ENCODE measurements at places on chromosomes 4 and X.

- DNase-seq: no peak
Observed at GRCh38 chr4:124938836-124939235, 226.3 kb upstream of the ANKRD50 start.

GRCh38 chr4:32506067-32506466 lies 1785.9 kb downstream of the PCDH7 start:
- DNase-seq: no peak

GRCh38 chrX:23699636-23700194 lies 32.4 kb downstream of the PRDX4 start:
- no peak for DNase-seq

- DNase-seq: peak; percentile 88
Observed at GRCh38 chr4:2794486-2795299, 1.8 kb downstream of the SH3BP2 start.

DNA sequence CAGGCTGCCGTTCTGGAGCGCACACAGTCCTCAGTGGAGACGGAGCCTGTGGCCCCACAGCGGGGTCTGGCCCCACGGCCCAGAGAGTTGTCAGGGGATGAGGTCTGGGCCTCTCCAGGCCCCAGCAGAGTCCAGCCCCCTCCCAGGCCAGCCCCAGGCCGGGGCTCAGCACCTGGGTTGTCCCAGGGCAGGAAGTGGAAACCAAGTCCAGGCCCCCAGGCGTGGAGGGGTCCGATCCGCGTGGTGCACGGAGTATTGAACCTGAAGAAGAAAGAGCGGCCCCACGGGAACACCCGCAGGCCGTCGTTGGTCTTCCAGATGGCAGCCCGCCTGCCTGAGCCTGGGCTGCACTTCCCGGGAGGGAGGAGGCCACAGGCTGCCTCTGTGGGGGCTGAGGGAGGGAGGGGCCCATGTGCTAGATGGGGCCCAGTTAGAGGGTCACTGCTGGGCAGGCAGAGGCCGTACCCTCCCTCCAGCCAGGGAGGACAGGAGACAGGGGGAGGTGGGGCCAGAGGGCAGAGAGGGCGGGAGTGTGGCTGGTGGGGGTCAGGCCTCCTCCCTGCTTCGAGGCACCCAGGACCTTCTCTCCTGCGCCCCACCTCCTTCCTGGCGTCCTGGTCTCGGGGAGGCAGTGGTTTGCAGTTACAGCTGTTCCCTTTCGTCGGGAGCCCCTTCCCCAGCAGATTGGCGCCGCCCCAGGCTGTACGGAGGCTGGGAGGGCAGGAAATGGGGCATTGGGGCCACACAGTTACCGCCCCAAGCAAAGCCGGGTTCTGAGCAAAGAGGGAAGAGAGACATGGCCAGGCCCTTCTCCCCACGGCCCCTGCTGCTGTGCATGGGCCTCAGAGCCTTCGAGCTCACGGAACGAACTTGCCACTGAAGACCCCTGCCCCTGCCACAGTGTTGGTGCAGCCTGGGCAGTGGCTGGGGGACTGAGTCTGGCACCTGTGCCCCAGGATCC lies 8.1 kb downstream of the HGFAC start:
- DNase-seq: no peak

GRCh38 chr4:41257257-41257901 lies 651 bp downstream of the UCHL1 start:
- DNase-seq: peak; percentile 46

DNA sequence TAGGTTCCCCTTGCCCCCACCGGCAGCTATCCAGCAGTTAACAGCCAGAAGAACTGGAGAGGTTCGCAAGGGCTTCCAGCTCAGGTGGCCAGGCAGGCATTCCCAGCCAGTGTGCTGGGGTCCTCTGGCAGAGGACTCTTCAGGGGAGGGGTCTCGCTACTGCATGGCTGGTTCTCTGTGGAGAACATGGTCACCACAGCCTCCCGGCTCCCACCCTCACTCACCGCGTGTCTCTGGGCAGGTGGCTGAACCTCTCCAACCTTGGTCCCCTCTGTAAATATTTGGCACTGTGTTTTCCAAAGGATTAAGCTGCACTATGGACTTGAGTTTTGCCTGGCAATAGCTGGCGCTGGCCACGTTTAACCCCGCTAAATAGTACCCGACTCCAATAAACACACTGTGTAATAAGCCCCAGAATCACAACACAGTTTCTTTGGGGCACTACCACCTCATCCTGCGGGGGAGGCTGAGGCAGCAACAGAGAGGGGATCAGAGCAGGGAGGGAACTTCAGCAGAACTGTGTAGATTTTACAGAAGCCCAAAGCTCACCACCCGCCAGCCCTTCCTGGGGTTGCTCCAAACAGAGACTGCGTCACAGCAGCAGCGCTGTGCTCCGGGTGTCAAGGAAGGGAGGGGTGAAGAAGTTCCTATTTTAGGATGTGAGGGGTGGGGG lies 15.2 kb downstream of the BCOR start:
- no peak for DNase-seq

DNA sequence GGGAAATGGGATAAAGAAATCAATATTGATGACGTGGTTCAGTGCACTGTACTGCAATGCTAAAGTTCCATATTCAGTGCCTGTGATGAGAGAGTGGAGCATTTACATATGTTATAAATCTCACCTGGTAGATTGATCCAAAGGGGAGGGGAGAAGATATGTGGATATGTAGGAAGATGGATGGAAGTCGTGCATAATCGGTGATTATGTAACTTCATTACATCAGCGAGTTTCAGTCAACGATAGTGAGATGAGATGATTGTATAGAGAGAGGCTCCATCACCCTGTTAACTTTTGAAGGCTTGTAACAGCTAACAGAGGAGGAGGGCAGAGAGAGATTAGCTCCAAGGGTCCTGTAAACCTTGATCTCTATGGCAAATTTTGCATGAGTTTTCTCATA lies 1.8 kb downstream of the IL1RAPL1 start:
- no peak for DNase-seq

DNA sequence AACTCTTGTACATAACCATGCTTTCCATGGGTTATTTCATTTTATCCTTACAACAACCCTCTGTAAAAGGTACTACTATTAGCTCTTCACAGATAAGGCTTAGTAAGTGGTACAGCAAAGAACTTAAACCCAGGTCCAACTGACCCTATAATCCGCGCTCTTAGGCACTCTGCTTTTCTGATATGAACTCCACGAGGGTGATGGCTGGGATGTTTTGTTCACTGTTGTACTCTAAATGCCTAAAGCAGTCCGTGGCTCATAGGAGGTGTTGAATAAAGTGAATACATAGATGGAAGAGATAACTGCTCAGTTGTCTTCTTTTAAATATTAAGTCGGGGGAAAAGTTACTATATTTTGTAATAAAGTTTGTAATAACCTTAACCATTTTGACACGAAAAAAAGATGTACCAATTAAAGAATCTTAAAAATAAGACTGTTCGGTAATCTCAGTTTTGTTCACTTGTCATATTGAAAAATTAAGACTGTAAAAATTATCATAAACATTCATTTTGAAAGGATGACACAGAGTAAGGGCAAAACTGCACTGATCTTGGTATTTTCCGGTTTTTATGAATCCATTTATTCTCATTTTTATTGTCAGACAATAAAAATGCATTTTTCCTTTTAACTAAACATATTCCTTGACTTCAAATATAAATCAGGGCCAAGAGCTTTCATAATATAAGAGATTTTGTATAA lies 166.5 kb downstream of the FBXW7 start:
- DNase-seq: no peak

- no peak for DNase-seq
Observed at GRCh38 chr4:176638992-176639391, 153.7 kb downstream of the VEGFC start.

- DNase-seq: no peak
Observed at GRCh38 chr4:150381036-150381435, 200.9 kb upstream of the MAB21L2 start.

GRCh38 chr4:172950990-172951389 lies 217.6 kb upstream of the GALNT7 start:
- DNase-seq: no peak

- DNase-seq: no peak
Observed at GRCh38 chrX:25068340-25068739, 52.6 kb upstream of the ARX start.

GRCh38 chr4:89836897-89837384 lies at the start of gene SNCA:
TSS of gene SNCA (minus strand) at chr4:89837161. CDS start at chr4:89835667, 1,494 bp downstream.
- DNase-seq: peak; percentile 58

Data from right lobe of liver (tissue), 6 donors.